ENCODE measurements at places on chromosomes 7 and 10.

- no peak for DNase-seq
Observed at GRCh38 chr10:4062072-4062471, 277.1 kb upstream of the KLF6 start.

GRCh38 chr10:58554316-58554715, 41.6 kb downstream of the BICC1 start:
- no peak for DNase-seq

- DNase-seq = no peak
Observed at GRCh38 chr7:122756860-122757259, 54.1 kb upstream of the RNF148 start.

GRCh38 chr10:35025916-35026315, 64.2 kb downstream of the CUL2 start:
- DNase-seq = no peak

DNA sequence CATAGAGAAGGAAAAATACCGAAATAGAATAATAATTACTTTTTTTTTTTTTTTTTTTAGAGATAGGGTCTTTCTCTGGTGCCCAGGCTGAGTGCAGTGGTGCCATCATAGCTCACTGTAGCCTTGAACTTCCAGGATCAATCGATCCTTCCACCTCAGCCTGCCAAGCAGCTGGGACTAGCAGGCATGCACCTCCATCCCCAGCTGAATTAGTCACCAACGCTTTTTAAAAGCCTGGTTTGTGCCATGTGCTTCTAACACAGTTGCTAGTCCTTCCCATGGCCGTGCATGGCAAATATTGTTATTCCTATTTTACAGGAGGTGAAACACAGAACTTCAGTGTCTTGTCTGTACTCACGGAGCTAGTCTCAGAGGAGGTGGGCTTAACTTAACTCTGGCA, 23.2 kb downstream of the LYZL2 start:
- DNase-seq = no peak

DNA sequence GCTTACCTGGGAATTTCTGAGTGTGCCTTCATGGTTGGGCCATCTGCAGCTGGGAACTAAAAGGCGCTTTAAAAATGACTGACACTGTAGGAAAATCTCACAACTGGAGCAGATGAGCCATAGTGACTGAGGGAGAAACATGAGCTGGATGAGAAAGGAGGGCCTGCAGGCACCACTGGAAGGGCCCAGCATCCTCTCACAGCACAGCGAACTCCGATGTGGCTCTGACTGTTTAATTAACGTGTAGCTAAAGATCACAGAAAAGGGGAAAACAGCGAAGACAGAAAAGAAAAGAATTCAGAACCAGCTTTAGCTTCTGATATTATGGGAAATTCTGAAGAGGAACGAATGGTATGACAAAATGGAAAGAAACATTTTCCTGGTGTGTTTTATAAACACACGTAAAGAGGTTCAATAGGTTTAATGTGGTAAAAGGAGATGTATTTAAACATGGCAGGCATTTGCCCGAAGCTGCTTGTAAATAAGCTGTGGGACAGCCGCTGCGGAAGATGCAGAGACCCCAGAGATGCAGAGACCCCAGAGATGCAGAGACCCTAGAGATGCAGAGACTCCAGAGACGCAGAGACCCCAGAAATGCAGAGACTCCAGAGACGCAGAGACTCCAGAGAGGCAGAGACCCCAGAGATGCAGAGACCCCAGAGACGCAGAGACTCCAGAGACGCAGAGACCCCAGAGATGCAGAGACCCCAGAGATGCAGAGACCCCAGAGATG, 534.3 kb downstream of the PTPRN2 start:
- no peak for DNase-seq
